Fibroblast of skin of left quadriceps (primary cell): ENCODE measurements at places on chromosomes 4 and X.

GRCh38 chr4:80388284-80388607, 52.7 kb downstream of the CFAP299 start:
- DNase-seq, result no peak

- DNase-seq, result no peak
These were observed 46.8 kb upstream of the TMPRSS11F start for GRCh38 chr4:68176500-68176899.

- peak; percentile 89 for DNase-seq
These were observed 35.3 kb downstream of the CXCL1 start for GRCh38 chr4:73904491-73904890.

DNA sequence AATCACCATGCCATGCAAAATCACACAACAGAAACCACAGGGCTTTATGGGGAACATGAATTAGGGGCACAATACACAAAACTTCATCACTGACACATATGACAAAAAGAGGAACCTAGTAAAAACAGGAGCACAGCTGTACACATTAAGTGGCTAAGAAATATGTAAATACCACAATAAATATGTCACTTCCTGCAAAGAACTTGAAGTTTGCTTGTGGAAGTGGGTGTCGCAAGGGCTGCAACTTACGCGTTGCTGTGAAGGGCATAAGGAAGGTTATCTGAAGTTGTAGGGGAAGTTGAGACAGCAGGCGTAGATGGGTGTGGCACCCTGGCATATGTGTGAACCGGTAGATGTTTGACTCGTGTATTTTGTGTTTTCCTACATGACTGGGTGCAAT, 42.4 kb downstream of the CLCN4 start:
- no peak for DNase-seq

DNA sequence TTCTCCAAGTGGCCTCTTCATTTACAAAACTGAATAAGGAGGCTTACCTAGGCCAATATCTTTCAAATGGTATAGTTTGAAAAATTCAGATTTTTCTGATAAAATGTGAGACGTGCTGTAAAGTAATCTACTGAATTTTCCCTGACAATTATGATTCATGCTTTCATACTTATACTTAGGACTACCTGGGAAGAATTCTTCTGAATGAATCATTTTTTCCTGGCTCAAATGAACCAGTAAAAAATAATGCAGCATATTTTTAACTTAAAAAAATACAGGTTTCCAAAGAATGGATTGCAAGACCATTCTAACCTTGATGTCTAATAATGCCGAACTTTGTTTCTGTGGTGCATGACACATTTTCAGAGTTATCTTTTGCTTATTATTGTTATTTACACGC, 375.4 kb downstream of the ZNF674 start:
- no peak for DNase-seq
